Forelimb muscle (tissue), 1 donor: ENCODE measurements at places on chromosomes 12 and 14. TPM values are rescaled to one million over a fixed set of nuclear protein-coding genes. Genes with fewer than 3 reads are reported as not detected.

DNA sequence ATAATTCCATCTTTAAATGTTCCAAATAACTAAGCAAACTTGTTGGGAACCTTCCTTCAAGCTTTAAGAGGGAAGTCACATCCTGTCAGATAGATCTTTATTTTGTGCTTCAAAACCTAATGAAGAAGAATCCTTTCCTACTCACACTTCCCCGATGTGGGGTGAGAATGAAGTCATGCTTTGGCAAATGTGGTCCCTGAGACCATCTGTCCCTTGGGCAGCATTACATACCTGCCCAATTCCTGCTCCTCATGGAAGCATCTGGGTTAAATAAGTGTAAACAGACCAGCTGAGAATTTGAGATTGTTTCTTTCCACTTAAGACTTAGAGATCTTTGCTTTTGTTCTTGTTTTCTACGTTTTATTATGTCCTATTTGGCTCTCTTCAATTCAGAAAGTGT, 606.0 kb upstream of the TMEM132C start:
- DNase-seq = no peak

C12orf56 gene
- polyA plus RNA-seq = 1.2 TPM

NGB gene
- not detected for polyA plus RNA-seq

PLCZ1 gene
- 0.16 TPM for polyA plus RNA-seq

GRCh38 chr12:2797721-2798418, 3.1 kb downstream of the FKBP4 start:
- DNase-seq = no peak

- no peak for DNase-seq
Observed at GRCh38 chr14:55425091-55425490, 13.5 kb upstream of the ATG14 start.
